Panc1 (cell line): ENCODE measurements at places on chromosomes 4 and X.

- no peak for DNase-seq
These were observed 2326.8 kb upstream of the AGA start for GRCh38 chr4:179768996-179769395.

GRCh38 chr4:108850219-108850649, 87.4 kb upstream of the ETNPPL start:
- no peak for DNase-seq

GRCh38 chr4:17093481-17093880, 195.0 kb upstream of the LDB2 start:
- DNase-seq = no peak

- DNase-seq = no peak
These were observed 37.7 kb upstream of the UGT2B7 start for GRCh38 chr4:69058410-69059059.
